A549 (cell line): ENCODE measurements at places on chromosomes 16 and 17. TPM values are rescaled to one million over a fixed set of nuclear protein-coding genes. Genes with fewer than 3 reads are reported as not detected.
A peak's percentile ranks its signal among the peaks of the same experiment; 100 is the strongest.

DNA sequence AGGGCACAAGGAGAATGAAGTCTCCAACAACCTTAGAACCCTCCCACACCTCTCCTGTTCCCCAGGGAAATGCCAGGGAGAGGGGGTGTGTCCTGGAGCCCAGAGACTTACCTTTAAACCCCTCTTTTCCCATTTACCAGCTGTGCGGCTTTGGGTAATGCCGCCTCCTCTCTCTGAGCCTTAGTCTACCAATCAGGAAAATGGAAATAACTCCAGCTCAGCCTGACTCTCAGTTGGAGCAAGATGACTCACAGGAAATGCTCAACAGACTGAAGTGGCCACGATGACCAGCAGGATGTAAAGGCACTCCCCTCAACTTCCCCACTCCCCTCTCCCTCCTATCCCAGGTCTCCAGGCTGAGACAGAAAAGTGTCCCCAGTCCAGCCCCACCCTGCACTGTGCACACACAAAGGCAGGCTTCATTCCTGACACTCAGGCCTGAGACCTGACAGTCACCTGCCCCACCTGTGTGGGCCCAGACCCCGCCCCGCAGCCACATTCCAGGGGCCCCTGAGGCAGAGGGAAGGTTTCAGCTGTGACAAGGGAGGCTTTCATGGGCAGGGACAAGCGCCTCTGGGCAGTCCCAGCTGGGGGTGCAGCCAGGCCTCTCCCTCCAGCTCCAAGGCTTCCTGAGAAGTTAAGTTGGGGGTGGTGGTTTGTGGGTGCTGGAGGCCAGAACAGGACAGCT, 3.0 kb upstream of the KRT15 start:
- peak; percentile 83 for DNase-seq

DNA sequence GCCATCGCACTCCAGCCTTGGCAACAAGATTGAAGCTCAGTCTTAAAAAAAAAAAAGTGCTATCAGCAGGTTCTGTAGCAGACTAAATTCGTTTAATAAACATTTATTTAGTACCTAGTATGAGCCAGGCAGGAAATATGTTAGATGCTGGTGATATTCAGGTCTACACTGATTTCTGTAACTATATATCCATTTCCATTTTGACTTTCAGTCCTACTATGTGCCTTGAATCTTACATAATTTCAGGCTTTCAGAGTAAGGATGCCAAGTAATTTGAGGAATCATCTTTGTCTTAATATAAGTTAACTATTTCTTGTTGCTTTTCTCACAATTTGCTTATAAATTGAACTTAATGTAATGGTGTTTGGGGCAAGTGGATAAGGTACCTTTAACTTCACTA, 46.2 kb downstream of the CDK12 start:
- DNase-seq: no peak

The DHRS7C gene
- polyA plus RNA-seq: not detected in 3 replicates

GRCh38 chr16:4115209-4115948, 863 bp downstream of the ADCY9 start:
- DNase-seq: peak; percentile 60

GRCh38 chr17:58352596-58353388, 791 bp upstream of the SUPT4H1 start:
- DNase-seq: no peak

The CDH5 gene
- polyA plus RNA-seq: 0.05 TPM in 1 of 3 replicates, not detected in the others

The KRT31 gene
- not detected in 3 replicates for polyA plus RNA-seq

The GLP2R gene
- polyA plus RNA-seq: 23.6 to 34.1 TPM (median 27.9 TPM) in 3 replicates

- DNase-seq: no peak
These were observed 1.6 kb upstream of the KREMEN2 start for GRCh38 chr16:2962334-2963073.

DNA sequence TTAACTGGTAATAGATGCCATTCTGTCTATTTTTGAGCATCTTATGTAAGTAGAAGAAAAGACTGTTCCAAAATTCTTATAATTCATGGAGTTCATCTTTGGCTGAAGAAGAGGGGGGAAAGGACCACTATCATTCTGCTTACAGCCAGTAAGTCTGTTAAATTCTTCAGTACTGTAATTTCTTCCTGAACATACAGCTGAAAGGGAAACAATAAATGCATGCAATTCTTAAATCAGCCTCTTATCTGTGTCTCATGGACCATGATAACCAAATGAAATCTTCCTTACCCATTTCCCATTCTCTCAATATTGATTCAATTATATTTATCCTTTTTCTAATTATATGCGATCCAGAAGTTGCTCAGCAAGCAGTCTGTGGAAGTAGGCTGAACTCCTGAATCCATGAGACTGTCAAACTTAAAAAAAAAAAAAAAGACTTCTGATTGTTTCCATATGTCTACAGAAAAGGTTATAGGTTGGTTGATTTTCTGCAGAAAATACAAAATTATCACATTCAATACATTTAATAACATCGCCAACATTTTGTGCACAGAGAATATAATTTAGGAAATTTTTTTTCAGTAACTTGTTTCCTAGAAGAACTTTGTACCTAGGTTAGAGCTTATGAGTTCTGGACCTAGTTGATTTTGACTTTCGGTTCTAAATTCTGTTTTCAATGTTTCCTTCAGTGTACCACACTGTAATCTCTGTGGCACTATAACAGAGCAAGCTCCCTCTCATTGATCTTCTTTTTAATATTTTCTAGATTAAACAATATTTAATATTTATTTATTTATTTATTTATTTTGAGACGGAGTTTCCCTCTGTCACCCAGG, 1.2 kb upstream of the ABCA9 start:
- DNase-seq: no peak

The MEIOC gene
- 5.9 to 7.2 TPM (median 6.9 TPM) in 3 replicates for polyA plus RNA-seq

The CIITA gene
- polyA plus RNA-seq: 0.06 to 0.07 TPM in 2 of 3 replicates, not detected in the other

DNA sequence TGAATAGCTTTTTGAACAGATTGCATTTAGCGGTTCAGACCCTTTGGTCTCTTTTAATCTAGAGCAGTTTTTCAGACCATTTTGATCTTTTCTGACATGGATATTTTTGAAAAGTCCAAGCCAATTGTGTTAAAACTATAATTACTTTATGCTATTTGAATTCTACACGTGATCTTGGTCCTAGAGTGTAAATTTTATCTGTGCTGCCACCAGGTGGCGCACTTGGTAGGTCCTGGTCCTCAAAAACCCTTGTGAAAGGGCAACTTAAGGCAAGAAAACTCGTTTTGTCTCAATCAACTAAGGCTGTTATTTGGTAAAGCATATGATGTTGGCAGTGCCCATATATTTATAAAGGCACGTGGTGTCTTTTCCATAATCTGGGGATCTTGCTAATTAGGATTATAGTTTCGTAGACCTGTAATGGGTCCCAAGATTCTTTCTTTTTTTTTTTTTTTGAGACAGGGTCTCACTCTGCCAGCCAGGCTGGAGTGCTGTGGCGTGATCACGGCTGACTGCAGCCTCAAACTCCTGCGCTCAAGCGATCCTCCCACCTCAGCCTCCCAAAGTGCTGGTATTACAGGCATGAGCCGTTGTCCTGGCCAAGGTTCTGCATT, 43.9 kb upstream of the TEX2 start:
- peak; percentile 73 for DNase-seq
